ENCODE measurements at places on chromosomes 6 and 20.
A peak's percentile ranks its signal among the peaks of the same experiment; 100 is the strongest.

DNA sequence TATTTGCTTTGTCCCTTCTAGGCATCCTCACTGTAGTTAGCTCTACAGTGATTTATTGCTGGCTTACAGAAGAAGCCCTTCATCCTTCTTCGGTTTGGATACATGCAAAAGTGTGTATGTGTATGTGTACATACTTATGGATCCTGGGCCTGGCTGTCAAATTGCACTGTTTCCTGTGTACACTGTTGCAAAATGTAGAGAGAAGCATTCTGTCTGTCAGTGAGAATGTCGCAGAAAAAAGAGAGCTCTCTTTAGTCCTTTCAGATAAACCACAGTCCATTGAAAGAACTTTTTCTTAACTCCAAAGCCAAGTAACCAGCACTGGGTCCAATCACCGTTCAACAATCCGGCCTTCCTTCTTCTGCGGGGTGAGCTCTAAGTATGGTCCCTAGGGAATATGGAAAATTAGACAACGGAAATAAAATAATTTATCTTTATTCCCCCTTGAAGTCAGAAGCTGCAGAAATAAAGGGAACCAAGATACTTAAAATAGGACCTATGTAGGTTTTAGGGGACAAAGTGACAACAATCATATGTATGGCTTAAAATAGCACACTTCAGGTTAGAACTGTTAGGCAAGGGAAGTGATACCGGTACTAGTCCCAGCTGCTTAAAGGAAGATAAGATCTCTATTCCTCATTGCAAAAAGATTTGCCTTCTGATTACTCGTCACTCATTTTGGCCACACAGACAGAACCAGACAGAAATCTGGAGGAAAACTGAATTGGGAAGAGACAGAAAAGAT is 107.0 kb downstream of the CD83 start:
- no peak for DNase-seq

- no peak for DNase-seq
Observed at GRCh38 chr20:22836211-22836610, 198.9 kb upstream of the SSTR4 start.

DNA sequence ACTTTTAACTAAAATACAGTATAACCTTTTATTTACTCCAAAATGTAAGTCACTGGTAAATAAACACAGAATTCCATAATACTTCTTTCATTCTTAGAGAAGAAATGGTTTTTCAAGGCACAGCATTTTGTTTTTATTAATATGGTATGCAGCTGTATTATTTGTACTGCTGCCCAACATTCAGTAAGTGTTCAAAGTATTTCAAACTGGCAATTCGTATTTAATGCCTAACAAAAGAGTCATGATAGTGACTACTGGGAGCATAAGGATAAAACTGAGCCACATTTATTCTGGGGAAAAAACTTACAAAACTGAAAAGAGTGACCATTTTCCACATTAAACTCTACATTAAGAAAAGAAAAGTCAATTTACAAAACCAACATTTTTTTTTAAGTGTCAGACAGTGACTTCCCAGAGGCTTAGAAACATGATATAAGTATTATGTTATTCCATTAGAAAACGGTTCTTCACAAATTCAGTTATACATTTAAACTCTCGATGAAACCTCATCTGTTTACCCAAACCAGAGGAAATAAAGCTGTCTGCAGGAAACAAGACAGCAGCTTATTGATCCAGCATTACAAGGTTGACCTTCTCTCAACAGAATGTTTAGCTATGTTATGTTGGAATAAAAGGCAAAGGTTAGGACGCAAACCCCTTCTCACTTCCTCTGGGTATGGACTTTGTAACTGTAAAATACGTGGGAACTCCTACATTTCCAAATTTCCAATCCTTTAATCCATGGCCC is 24.3 kb downstream of the EPB41L2 start:
- DNase-seq, result no peak

GRCh38 chr6:6750594-6751265 is 162.2 kb downstream of the LY86 start:
- DNase-seq, result no peak

DNA sequence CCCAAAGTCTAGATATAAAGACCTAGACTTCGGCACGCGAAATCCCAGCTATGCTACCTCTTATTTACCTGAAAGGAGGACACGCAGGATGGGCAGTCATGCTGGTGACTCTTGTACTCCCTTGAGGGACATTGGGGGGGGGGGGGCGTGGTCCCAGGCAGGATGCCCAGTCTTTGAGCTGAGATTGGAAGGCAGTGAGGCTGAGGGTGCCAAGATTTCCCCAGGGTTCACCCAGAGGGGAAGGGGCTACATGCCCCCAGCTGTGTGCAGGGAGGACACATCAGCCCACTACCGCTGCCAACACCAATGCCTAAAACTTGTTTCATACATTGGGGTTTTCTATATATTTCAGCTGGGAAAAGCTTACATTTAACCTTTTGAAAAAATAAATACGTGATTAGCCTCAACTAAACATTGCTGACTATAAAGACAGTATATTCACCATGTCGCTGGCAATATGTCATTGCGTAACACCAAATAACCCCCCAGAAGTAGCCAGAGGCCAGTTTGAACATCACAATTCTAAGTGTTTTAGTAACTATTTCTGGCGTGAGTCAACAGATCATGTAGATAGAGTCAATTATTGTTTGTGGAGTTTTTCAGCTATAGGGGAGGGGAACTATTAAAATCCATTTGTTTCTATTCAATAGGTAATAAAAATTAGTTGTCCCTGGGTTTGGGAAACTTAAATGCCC is 21.6 kb downstream of the MGME1 start:
- DNase-seq, result no peak

- DNase-seq, result no peak
Observed at GRCh38 chr20:20440481-20440880, 72.6 kb downstream of the INSM1 start.

DNA sequence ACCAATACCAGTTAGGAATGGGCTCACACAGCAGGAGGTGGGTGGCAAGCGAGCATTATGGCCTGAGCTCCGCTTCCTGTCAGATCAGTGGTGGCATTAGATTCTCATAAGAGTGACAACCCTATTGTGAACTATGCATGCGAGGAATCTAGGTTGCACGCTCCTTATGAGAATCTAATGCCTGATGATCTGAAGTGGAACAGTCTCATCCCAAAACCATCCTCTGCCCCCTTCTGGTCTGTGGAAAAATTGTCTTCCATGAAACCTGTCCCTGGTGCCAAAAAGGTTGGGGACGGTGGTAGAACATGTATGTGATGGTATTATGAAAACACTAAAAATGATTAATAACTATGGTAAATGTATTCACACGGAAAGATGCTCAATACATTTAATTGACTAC is 99.7 kb upstream of the HIVEP1 start:
- no peak for DNase-seq

- DNase-seq, result peak; percentile 62
Observed at GRCh38 chr20:47795214-47795907, 10.1 kb upstream of the SULF2 start.

DNA sequence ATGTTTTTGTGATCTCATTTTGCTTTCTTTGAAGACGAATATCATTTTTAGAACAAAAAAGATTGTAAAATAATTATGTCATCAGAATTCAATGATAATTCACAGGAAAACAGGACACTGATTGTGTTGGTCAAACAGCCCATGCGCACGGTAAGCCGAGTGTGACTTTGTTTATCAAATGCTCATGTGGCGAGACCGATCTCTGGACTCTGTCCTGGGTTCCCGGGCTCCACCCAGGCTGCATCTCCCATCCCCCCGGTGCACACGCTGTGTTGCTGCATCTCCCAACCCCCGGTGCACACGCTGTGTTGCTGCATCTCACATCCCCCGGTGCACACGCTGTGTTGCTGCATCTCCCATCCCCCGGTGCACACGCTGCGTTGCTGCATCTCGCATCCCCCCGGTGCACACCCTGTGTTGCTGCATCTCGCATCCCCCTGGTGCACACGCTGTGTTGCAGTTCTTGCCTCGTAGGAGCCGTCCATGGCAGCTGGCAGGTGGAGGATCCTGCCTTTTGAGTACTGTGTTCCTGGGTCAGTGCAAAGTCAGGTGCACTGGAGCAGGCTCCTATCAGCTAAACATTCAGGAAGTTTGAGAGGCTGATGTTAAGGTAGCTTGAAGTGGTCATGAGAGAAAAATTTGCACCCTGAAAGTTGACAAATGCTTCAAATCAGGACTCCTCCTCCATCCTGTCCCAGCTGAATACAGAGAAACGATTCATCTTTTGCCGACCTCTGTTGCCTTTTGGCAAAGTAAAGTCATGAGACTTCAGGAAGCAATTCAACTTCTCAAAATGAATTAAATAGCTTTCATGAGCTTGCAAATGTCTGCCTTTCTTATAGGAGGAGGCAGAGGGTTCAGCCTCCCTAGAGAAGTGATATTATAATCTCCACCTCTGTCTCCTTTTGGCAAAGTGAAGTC is 77.1 kb upstream of the FRMD1 start:
- no peak for DNase-seq

DNA sequence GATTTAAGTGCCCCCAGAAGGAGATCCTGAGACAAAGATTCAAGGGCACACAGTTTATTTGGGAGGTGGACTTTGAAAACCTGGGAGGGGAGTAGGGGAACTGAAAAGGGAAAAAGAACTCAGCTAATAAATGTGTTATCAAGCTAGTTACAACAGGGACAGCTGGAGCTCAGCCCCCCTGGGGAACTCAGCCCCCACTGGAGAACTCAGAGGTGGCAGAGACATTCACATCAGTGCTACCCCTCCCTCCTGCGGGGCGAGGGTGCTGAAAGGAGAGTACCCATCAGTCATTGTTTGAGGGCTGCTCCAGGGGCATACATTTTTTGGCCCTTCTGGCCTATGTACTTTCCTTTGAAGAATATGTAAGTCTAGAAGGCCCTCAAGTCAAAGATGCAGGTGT is 101.4 kb downstream of the LRFN2 start:
- no peak for DNase-seq

DNA sequence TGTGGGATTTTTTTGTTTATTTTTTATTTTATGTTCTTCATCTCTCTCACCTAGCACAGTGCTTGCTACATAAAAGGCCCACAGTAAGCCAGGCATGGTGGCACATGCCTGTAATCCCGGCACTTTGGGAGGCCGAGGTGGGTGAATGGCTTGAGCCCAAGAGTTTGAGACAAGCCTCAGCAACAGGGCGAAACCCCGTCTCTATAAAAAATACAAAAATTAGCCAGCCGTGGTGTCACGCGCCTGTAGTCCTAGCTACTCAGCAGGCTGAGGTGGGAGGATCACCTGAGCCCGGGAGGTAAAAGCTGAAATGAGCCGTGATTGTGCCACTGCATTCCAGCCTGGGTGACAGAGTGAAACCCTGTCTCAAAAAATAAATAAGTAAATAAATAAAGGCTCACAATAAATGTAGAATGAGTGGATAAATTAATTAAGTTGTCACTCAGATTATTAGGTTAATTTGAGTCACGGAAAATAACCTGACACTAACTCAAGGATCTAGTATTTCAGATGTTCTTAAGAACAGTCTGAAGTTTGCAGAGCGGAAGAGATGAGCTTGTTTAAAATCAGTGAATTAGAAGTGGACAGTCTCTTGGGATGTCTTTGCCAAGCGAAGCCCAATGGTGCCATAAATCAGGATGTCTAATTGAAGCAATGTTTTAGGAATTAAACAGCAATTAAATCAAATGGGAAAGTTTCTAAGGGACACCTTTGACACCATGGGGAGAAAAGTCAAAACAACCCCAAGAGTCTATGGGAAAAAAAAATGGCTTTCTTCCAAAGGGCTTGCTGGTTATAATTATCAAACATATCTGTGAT is 214.4 kb downstream of the ZNF217 start:
- no peak for DNase-seq

DNA sequence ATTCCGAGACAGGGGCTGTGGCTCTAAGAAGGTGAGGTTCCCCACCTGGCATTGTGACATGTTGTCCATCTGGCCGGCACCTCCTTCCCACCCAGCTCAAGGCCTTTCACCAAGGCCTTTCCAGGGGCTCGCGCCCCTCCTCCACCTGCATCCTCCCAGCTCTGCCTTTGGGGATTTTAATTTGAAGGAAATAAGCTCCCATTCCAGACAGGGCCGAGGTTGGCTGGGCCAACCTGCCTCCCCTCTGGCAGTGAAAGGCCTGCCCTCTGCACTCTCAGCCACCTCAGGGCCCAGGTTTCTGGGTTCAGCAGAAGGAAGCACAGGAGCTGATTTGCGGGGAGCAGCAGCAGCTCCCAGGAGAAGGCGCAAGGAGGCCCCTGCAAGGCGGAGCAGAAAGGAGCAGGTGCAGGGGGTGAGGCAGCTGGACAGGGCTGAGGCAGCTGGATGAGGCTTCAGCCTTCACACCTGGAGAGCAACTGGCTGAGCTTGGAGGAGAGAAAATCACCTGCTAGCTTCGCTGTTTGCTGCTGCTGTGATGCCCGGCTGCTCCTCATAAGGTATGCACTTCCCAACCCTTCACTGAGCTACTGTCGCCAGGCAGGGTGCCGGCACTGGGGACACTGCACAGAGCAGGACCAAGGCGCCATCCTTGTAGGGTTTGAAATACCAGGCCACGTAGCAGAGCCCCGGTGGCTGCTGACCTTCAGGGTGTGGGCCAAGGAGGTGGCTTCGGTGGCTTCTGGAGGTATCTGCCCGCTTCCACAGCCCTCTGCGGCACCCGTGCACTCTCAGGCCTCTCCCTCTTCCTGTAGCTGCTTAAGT is 147.0 kb downstream of the SYNDIG1 start:
- no peak for DNase-seq

GRCh38 chr6:115665310-115665709 is 395.4 kb downstream of the FRK start:
- no peak for DNase-seq

- no peak for DNase-seq
Observed at GRCh38 chr6:35765739-35766138, 10.7 kb upstream of the CLPSL2 start.

DNA sequence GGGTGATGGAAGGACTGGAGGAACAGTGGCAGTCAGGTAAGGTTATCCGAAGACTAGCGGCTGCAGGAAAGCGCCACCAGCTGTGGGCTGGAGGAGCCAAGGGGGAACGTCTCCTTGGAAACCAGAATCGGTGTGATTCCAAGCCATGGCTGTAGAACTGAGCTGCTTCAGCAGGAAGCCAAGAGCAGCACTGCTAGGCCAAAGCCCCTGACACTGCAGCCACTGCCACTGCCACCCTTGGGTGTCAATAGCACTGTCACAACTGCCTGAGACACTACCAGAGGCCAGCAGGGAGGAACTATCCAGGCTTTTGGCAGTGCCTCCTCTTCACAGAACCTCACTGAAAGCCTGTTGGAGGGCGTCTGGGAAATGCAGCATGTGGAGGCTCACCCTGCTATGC is 289.6 kb upstream of the SUPT3H start:
- no peak for DNase-seq

All from LoVo (cell line).